Muscle of back (tissue), 13 donors: ENCODE measurements at places on chromosomes 7 and 10.

- DNase-seq, result no peak
These were observed 212.8 kb downstream of the GRID1 start for GRCh38 chr10:86153751-86154150.

DNA sequence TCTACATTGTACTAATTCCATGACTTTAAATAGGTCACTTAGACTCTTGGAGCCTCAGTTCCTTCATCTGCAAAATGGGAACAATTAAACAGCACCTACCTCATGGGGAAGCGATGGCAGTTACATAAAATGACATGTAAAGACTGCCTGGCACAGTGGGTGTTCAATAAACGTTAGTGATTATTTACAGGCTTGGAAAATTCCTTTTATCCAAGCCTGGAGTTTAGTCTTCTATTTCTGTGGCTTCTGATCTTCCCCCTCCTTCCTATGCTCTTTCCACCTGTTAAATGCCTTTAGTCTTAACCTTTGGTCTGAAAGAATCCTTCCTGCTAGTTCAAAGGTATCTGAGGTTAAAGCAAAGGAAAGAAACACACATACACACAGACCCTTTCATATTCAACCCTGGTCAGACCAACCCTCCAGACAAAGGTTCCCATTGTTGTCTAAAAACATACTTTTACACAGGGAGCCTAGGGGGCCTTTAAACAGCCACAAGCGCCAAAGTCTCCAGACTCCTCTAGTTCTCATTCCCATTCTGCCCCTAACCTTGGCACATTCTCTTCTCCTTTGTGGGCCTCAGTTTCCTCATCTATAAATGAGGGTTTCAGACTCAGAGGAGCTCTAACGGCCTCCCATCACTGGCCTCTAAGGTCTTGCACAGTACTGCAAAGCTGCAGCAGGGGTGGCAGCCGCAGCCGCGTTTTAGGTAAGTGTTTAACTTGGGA, 21.4 kb downstream of the SORBS1 start:
- DNase-seq, result no peak

DNA sequence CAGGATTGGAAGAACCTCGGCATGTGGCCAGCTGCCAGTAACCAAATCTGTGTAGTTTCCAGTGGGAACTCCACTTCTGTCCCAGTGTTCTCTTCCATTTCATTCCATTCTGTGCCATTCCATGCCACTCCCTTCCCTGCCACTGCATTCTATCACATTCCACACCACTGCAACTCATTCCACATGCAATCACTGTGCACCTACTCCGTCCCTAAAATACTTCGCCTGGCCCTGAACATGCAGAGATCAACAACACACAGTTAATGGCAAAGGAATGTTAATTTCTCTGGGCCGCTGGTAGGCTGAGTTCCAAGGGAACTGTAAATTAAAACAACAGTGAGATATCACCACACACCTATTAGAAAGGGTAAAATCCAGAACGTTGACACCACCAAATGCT, 64.8 kb downstream of the AKR1B1 start:
- no peak for DNase-seq

GRCh38 chr7:54390565-54390964, 151.6 kb upstream of the VSTM2A start:
- no peak for DNase-seq

GRCh38 chr7:94823947-94824346, 83.4 kb upstream of the PPP1R9A start:
- no peak for DNase-seq

DNA sequence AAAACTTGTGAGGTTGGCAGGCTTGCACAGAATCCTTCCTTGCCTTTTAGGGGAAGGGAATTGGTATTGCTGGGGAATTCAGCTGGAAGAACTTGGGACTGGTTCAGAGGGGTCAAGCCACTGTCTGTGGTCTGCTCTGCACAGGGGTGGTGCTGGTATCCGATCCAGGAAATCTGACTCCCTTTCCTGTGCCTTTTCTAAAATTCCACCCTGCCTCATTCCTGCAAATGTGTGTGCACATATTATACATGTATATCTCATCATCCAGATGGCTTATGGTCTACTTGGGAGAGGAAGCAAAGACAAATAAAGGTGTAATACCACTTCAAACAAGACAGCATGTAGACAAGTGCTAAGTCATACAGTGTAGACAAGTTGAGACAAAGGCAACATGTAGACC, 14.3 kb downstream of the UBTD1 start:
- DNase-seq, result no peak

DNA sequence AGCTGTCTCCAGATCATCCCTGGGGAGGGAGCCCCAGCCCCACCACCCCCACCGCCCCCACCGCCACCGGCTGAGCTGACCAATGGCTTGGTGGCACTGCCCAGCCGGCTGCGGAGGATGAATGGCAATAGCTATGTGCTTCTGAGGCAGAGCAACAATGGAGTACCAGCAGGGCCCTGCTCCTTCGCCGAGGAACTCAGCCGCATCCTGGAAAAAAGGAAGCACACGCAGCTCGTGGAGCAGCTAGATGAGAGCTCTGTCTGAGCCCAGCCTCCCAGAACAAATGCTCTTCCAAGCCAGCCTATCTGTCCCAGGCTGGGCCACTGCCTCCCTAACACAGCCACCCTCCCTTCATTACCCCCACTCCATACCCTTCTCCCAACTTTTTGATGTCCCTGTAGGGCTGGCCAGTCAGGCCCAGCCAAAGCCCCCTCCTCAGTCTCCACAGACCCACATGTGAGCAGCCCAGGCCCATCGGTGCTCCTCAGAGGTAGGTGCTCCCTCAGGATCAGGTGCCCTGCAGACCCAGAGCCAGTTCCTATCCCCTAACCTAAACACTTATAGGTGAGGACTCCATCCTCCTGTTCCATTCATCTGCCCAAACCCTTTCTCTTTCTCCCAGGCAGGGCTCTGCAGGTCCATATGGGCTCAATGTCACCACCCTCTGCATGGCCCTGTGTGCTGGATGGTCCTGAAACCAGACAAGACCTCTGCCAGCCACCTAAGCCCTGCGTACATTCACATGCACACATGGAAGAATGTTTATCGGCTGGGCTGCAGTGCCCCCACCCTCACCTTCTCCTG, 3.2 kb downstream of the MRPL43 start:
- no peak for DNase-seq

- no peak for DNase-seq
These were observed 494.1 kb downstream of the SH2D4B start for GRCh38 chr10:81031774-81032173.

- peak; percentile 26 for DNase-seq
These were observed 3.5 kb downstream of the LRRN3 start for GRCh38 chr7:111094419-111094818.

GRCh38 chr7:20307901-20308300, 22.8 kb upstream of the ITGB8 start:
- DNase-seq, result no peak
